CD4-positive, alpha-beta T cell treated with Interleukin-2 at 100 ng/mL for 4 hours (primary cell): ENCODE measurements at places on chromosomes 3 and 15.

- DNase-seq, result no peak
Observed at GRCh38 chr15:93585012-93585411, 496.0 kb upstream of the RGMA start.

GRCh38 chr3:108406063-108406660, 104.2 kb downstream of the MYH15 start:
- no peak for DNase-seq

DNA sequence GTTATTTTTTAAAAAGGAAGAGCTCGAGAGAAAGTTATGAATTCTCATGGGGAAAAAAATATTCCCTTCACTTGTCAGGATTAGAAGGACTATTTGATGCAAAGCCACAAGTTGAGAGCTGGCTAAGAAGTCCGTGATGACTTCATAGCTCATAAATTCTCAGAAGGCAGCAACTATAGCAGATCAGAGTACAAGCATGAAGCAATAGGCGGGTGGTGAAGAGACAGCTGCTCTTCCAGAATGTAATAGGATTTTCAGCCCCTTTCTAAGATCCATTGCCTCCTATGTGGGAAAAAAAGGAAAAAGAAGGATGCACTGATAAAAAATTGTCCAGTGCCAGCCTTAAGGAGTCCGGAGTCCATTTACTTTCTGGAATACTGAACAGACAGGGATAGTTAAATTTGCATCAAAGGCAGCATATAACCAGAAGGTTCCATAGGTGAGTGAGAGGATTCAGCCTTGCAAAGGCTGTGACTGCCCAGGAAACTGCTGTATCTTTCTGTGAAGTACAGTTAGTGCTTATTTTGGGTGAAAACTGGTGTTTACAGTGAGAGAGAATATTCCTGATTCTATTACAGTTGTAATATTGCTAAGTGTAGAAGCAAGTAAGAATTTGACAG, 929.5 kb upstream of the ALCAM start:
- DNase-seq, result no peak

GRCh38 chr3:143975554-143976152, 4.0 kb downstream of the DIPK2A start:
- DNase-seq, result peak; percentile 44

GRCh38 chr3:170465955-170466354, 47.3 kb downstream of the CLDN11 start:
- DNase-seq, result no peak

DNA sequence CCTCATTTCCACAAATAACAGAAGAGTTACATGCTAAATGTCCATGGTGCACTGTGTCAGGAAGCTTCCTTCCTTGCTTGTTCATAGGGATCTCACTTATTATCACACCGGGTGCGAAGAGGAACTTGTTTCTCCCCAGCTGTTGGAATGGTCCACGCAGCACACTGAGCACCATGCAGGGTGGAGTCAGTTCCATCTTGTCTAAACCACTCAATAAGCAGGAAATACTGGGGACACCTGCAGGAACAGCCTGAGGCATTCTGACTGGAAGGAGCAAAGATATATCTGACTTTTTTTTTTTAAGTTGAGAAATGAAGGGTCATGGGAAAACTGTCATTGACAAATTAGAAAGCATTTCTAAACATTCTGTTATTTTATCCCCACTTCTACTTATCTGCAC, 70.0 kb upstream of the WDR72 start:
- DNase-seq, result no peak

DNA sequence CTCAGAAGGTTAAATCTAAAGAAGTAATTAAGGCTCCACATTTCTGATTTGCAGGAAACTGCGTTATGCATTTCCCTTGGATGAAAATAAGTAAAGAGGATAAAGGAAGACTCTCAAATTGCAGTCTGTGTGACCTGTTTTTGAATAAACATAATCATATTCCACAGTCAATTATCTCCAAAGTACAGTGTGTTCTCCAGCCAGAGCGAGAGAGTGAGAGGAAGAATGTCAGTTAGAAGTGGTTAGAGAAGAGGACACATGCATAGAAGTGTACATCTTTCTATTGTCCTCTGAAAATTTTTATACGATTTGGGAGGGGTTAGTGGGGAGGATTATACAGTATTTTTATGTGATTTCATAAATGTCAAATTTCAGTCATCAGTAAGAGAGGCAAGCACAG, 487.1 kb downstream of the LPP start:
- no peak for DNase-seq

GRCh38 chr3:155603302-155603701, 141.6 kb downstream of the PLCH1 start:
- no peak for DNase-seq

GRCh38 chr15:60340207-60340921, 57.4 kb downstream of the ANXA2 start:
- DNase-seq, result no peak

GRCh38 chr3:176969066-176969465, 228.2 kb downstream of the TBL1XR1 start:
- DNase-seq, result no peak

DNA sequence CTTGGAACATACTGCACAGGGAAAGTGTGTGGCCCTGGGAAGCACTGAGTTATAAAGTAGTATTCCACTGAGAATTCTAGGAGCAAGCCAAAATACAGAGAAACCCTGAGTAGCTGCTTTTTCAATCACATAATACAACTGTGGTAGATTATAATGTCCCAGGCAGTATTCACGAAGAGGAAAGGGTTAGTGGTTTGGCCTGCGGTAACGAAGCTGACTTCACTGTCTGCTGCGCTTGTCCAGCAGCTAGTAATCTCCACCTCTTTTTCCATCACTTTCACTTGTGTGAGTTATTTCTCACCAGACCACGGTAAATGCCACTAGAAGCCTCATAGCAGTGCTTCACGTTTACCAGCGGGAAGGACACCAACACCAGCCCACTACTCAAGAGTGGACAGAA, 34.4 kb downstream of the RPL39L start:
- no peak for DNase-seq

GRCh38 chr3:149959443-149959842, 11.3 kb downstream of the PFN2 start:
- DNase-seq, result no peak

GRCh38 chr3:76065964-76066363, 280.6 kb upstream of the ZNF717 start:
- no peak for DNase-seq

DNA sequence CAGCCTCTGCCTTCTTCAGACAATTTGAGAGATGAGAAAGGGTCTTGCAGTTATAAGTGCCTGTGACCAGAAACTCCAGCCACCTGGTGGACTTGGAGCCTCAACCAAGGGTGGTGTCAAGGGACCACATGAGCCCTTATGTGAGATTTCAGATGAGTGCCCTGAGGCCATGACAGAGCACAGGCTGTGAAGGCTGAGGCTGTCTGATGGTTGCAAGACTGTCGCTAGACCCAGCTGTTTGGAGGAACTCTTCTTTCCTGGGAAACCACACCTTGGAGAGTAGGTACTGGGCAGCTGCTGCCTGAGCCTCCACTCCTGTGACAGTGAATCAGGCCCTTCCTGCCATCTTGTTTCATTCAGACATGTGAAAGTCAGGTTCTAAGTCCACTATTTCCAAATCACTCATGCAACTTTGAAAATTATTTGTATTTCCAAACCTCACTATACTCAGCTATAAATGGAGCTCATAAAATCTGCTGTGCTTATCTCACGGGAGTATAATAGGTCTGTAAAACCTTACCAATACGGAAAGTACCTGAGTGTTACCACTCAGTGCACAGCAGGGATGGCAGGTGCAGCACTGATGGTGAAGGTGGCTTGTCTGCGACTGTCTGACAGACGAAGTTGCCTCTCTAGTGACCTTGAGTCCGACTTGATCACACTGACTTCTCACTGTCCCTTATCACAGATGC, 99.4 kb downstream of the RPL39L start:
- DNase-seq, result no peak

- DNase-seq, result peak; percentile 77
Observed at GRCh38 chr3:4978204-4978965, 852 bp upstream of the BHLHE40 start.

DNA sequence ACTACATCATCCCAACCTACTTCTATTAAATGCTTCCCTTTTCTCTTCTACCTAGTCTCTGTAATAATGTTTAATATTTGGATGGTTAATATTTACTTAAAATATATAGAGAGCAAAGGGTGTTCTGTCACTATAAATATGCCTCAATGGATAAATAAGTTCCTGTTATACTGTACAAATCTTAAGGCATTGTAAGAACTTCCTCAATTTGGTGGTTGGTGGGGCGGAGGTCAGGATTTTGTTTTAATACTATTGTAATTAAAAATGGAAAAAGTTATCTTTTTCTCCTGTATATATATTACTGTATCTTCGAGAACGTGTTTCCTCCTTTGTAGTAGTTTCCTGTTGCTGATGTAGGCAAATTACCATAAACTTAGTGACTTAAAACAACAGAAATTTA, 41.5 kb downstream of the SPRED1 start:
- no peak for DNase-seq

DNA sequence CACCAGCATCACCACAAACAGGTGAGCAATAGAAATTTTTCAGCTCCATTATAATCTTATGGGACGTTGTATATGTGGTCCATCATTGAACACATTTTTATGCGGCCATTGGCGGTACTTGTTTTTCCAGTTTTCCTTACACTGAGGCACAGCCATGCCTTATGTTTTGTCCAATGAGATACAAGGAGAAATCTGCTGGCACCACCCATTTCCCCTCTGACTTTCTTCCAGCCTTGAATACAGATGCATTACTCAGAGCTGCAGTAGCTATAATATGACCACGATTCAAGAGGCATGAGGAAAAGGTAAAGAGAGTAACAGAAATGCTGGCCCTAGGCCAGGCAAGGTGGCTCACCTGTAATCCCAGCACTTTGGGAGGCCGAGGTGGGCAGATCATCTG, 9.0 kb upstream of the PIK3R4 start:
- DNase-seq, result no peak

- no peak for DNase-seq
Observed at GRCh38 chr15:64361259-64361658, 5.3 kb upstream of the CSNK1G1 start.

GRCh38 chr3:71406972-71407810, 176.3 kb downstream of the FOXP1 start:
- DNase-seq, result no peak

DNA sequence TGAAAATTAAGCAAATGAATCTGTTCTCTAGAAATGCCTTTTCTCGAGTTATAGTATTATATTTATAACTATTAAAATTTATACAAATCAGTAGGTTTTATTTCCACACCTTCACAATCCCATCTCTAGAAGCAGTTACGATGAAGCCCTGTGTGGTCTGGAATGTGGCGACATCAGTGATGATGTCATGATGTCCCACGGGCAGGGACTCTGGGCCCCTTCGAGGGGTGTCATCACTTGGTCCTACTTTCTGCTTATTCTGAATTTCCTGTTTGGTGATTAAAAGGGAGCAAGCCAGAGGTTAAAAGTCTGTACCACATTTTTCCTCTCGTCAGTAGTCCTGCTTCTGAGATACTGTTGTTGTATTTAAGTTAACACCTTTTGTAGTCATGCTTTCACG, 67.4 kb downstream of the PIK3R4 start:
- no peak for DNase-seq

- no peak for DNase-seq
Observed at GRCh38 chr3:178194539-178194938, 341.7 kb upstream of the KCNMB2 start.

DNA sequence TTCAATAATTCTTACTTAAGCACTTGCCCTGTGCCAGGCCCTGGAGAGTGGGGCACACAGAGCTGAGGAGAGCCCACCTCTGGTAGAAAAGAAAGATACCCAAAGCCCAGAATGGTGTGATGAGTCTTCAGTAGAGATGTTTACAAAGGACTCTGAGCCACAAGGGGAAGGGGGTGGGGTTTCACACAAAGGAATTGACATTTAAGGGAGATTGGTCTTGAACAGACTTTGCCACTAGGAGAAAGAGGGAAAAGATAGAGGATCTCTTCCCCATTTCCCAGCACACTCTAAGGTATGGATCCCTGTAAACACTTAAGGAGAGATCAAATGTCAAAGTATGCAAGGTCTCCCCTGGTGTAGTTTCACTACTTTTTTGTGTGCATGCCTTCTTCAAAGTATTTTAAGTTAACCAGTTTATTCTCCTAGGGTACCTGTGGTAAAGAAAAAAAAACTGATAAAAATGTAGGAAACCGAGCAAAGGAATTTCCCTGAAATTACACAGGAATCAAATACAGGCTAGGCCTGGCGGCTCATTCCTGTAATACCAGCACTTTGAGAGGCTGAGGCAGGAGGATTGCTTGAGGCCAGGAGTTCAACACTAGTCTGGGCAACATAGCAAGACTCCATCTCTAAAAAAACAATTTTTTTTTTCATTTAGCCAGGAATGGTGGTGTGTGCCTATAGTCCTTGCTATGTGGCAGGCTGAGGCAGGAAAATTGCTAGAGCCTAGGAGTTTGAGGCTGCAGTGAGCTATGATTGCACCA, 117.6 kb upstream of the SKOR1 start:
- DNase-seq, result no peak

GRCh38 chr15:81744364-81744763, 301.5 kb downstream of the MEX3B start:
- DNase-seq, result no peak
